Left renal cortex interstitium (tissue), 4 donors: ENCODE measurements at places on chromosomes 3 and 15. TPM values are rescaled to one million over a fixed set of nuclear protein-coding genes. Genes with fewer than 3 reads are reported as not detected.

DNA sequence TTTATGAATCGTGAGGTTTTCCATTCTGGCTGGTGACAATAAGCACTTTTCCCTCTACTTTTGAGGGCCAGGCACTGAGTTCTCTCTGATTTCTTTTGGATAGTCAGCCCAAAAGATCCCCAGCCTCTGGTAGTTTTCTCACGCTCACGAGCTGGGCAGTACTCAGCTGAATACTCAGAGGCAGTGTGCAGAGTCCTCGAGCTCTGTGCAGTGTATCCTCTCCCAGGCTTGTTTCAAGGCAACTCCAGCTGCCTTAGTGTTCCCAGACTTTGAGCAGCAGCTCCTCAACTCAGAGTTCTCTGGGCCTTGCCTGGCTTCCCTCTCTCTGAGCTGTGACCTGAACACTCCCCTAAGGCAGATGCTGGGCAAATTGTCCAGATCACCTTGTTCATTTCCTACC lies 59.1 kb upstream of the IQSEC1 start:
- no peak for DNase-seq

DNA sequence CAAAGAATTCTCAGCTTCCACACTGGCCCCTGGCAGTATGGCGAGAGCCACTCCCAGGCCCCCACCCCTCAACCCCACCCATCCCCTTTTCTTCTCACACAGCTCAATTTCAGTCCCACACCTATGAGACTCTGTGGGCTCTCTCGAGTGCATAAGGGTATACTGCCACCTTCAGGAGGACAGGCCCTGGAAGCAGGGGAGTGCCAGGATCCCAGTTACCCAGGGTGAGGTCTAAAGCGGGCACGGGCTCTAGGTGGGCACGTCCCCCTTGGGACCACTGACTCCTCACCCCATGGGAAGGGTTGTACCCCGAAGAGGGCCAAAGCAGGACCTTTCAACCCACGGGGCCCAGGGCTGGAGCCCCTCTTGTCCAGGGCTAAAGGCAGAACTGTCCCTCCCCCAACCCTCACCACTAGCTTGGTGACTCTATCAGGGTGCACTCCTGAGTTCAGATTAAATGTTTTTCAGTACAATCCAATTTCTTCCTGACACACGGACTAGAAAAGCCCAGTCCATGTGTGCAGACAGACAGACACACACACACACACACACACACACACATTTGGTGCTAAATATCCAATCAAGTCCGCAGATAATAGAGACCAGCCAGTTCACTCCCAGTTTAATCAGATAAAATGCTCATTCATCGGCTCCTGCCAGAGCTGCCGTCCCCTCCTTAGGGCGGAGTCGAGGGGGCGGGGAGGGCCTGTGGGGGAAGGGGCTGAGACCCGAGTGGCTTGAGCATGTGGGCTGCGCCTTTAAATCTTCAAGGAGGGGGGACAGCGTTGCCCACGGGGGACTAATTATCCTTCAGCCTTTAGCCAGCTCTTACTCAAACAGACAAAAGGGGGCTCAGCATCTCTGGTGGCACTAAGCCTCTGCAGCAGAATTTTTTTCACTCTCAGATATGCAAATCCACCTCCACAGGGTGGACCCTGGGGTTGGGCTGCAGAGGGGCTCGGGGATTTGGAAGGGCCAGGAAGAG lies 59.3 kb downstream of the CYP11A1 start:
- DNase-seq: no peak

GRCh38 chr3:187770224-187770623 lies 25.0 kb upstream of the BCL6 start:
- DNase-seq: no peak

DNA sequence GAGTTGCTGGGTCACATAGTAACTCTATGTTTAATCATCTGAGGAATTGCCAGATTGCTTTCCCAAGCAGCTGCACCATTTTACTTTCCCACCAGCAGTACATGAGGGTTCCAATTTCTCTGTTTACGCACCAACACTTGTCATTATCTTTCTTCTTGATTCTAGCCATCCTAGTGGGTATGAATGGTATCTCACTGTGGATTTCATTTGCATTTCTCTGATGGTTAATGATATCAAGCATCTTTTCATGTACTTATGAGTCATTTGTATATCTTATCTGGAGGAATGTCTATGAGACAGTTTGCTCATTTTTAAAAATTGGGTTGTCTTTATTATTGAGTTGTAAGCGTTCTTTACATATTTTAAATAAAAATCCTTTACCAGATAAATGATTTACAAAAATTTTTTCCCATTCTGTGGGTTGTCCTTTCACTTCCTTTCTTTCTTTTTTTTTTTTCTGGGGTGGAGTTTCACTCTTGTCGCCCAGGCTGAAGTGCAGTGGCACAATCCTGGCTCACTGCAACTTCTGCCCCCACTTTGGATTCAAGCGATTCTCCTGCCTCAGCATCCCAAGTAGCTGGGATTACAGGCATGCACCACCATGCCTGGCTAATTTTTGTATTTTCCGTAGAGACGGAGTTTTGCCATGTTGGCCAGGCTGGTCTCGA lies 8.9 kb upstream of the SGO1 start:
- DNase-seq: no peak

DNA sequence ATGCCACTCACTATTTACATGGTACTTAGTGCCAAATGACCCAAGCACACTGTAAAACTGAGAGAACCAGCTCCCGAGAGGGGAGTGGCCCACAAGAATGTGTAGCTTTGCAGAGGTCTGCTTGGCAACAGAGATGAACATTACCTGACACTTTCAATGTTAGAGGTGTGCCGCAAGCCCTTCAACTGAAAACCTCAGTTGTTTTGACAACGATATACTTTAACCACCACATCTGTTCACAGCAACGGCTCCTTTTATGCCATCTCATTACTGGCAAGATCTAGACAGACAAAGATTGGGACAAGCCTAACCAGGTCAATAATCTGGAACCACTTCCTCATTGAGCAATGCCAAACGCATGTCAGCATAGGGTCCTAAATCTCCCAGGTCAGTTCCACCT lies 23.7 kb downstream of the NEK10 start:
- no peak for DNase-seq

- DNase-seq: no peak
Observed at GRCh38 chr15:67120839-67121643, 55.6 kb downstream of the SMAD3 start.

DNA sequence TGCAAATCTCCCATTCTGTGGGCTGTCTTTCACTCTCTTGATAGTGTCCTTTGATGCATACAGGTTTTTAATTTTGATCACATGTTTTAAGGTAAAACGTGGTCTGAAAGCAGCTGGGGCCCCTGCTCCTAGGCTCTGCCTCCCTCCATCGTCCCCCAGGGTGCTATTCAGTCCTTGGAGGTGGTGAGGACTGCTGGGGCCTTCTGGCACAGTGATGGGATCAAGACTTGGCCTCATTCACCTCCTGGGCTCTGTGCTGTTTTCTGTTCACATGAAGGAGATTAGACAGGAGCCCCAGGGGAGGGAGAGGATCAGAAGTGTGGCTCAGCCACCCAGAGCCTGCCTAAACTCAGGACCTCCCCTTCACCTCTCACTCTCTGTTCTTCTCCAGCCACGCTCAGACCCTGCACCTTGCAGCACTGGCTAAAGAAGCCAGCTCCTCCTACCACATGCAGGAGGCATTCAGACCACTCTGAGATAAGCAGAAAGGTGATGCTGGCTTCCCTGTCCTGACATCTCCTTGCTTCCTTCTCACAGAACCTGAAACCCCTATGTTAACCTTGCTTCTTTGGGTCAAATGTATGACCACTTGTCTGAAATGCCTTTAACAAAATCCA lies 43.9 kb downstream of the PAQR5 start:
- DNase-seq: no peak

Gene IL17RC
- 37.8 TPM for polyA plus RNA-seq

Gene CALML4
- 42.3 TPM for polyA plus RNA-seq
